Dermis blood vessel endothelial cell (primary cell): ENCODE measurements at places on chromosomes 2 and 18.

DNA sequence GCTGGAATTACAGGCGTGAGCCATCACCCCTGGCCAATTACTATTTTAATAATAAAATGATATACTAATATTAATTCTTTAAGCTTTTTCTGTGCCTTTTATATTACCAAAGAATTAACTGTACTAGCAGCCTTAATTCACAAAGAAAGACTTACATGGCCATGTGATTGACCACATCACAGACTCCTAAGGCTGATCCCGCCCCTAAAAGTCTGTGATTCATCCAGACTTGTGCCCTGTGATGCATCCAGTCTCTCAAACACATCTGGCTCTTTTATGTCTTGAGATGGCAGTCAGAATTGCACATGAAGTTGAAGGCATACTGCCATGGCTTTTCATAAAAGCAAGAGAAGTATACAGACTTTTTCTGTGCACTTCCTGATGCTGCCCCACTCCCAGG, 91.7 kb downstream of the DTNA start:
- DNase-seq = no peak

DNA sequence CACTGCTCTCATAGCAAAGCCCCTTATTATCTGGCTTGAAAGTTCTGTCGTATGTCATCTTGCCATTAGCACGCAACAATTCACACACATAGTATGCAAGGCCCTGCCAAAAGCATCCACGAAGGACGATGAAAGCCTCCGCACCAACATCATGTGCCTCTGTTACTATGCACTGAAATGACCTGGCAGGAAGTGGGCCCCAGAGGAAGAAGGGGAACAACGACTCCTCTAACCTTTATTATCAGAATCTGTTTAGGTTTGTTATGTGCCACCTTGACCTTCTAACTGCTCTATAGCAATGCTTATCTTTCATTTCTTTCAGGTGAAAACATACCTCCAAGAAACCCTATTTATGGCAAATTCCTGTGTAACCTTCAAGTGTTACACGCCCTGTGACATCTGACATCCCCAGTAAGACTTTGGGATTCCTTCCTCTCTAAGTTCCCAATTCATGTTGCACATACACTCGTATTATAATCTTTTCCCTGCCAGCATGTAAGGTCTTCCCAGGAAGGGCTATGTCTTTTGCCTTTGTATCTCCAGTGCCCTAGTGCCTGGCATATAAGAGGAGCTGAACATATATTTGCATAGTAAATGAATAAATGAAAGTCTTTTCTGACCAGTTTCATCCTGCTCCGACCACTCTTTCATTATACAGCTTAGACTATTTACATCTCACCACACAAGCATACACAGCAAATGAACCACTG, 7.0 kb upstream of the NDUFV2 start:
- DNase-seq = peak; percentile 41

DNA sequence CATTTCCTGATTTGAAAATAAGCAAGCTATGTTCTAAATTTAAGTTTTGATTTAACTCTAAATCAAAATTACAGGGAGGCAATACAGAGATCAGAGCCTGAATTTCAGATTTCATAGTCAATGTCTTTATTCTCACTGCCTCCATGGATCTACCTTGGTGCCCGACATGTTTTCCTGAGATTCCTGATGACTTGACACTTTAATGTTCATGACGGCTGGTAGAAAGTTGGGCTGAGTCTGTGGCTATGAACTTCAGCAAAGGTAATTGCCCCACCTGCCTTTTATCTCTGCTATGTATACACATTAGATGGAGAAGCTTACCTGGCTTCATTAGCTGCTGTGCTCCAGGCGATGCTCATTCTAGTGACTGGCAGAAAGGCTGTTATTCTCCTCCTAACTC, 1390.5 kb upstream of the CELF4 start:
- DNase-seq = no peak

- no peak for DNase-seq
These were observed 44.5 kb downstream of the ATP6V1C2 start for GRCh38 chr2:10765914-10766313.

- DNase-seq = peak; percentile 32
These were observed 13.2 kb upstream of the MYO1B start for GRCh38 chr2:191231995-191232394.

- DNase-seq = peak; percentile 44
These were observed 69.0 kb downstream of the CTAGE1 start for GRCh38 chr18:22348521-22349316.

GRCh38 chr2:20914087-20914486, 91.2 kb upstream of the LDAH start:
- DNase-seq = no peak

DNA sequence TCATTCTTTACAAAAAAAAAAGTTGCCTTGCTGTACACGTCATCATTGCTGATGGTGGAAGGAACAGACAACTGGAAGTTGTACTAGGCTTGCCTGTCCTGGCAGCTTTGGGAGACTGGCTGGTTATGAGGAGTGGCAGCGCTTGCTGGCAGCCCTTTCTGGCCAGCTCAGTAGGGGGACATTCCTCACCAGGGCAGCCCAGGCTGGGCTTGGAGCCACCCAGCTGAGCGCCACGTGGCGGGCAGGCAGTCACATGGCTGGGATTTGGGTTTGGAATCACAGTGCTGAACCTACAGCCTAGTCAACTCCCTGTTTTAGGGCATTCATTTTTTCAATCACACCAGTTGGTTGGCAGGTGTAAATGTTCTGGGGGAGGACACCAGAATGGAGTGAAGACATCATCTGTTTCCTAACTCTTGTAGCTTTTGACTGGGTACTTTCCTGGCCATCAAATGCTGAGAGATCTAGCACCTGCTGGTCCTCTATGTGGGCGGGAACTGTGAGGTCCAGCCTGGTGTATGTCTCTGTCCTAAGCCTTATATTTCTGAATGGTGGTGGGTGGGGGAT, 139.3 kb downstream of the SETBP1 start:
- no peak for DNase-seq

DNA sequence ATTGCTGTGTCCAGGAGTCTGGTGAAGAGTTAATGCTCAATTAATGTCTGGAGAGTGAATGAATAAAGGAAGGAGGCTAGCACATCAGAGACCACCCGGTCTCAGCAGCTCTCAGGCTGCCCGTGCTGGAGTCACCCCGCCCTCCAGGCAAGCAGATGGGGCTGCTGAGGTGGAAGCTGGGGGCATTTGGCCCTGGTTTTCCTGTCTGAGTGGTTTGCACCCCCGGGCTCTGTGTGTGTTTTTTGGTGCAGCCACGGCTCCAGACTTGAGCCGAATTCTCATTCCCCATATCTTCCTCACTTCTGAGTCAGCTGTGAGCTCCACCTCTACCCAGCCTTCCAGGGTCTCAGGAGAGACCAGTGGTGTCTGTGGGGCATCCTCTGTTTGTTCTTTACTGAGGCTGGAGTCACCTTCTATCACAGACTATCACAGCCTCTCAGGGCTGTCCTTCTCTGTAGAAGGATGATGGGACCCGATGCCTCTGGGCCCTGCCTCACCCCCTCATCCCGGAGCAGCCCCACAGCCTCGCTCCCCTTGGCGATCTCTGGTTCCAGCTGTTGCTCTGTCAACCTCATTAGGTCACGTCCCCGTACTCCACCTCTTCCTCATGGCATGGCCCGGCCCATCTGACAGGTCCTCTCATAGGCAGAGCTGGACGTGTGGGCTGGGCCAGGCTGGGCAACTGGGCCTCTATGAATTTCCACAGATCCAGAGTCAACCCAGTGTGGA, 60.8 kb downstream of the HS1BP3 start:
- DNase-seq = no peak

- DNase-seq = no peak
These were observed 324.3 kb upstream of the PKDCC start for GRCh38 chr2:41723526-41723925.

- no peak for DNase-seq
These were observed 91.0 kb downstream of the PLB1 start for GRCh38 chr2:28586867-28587266.

DNA sequence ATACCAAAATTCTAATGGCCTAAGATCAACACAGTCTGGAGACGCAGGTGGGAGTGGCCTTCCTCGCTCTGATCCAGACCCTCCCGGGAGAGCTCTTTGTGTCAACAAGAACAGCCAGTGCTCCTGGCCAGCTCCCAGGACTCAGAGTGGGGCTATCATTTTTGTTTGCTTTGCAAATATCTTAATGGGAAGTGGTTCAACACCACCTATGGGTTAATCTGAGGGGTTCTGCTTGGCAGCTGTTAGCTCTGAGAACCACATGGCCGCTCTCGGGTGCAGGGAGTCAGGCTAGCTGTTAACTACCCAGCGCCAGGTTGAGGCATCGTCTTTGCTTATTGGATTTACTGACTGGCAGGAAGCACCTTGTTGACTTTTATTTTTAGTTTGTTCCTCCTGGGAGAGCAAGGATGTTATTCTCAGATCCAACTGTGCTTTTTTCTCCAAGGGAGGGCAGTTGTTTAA, 184.8 kb upstream of the SP5 start:
- DNase-seq = peak; percentile 78

DNA sequence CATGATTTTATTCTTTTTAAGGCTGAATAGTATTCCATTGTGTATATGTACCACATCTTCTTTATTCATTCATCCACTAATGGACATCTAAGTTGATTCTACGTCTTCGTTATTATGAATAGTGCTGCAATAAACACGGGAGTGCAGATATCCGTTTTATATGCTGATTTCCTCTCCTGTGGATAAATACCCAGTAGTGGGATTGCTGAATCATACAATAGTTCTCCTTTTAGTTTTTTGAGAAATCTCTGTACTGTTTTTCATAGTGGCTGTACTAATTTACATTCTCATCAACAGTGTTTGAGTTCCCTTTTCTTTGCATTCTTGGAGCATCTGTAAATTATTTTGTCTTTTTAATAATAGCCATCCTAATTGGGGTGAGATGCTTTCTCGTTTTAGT, 114.5 kb downstream of the RGPD3 start:
- no peak for DNase-seq

DNA sequence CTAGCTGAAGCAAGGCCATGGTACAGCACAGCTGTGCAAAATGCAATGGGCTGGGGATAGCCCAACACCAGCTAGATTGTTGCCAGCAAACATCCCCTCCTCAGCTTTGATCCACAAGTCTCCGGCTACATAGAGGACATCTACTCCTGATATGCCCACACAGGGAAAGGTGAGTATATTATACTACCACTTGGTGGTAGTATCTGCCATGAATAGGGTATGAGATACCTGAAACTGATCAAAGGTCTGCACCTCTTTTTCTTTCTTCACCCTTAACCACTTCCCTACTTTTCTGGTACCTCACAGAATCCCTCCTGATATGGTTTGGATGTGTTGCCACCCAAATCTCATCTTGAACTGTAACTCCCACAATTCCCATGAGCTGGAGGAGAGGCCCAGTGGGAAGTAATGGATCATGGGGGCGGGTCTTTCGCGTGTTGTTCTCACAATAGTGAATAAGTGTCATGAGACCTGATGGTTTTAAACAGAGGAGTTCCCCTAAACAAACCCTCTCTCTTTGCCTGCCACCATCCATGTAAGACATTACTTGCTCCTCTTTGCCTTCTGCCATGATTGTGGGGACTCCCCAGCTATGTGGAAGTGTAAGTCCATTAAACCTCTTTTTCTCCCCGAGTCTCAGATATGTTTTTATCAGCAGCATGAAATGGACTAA, 279.6 kb downstream of the TXNL1 start:
- DNase-seq = peak; percentile 5

DNA sequence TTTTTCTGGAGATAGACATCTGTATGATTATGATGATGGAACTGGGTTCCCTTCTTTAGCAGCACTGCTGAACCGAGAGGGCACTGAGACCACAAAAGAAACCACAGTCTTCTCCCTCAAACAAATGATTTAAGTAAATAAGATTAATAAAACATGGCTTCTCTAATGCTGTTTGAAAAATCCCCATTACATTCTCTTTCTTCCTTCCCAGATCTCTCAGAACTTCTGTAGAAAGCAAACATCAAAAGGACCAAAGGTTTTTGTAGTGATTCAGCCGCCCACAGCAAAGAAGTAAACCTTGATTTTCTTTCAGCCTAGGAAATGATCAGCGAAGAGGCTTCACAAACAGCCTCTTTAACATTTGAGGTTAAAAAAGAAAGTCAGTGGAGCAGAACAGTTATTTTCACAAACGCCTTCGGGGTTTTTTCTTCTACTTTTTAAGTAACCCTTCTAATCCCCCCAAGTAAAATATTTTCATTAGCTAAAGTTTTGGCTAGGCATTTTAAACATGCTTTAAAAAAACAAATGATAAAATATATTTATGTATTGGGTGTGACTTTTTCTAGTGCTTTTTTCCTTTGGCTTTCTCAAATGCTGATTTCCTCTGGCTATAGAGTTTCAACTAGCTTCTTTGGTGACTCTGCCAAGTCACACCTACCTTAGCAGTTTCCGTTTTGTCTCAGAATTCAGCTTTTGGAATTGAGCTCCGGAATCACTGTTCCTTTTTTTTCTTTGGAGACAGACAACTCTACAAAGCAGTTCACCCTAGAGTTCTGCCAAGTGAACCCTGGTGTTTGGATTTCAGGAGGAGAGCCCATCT, 89.6 kb downstream of the UPP2 start:
- DNase-seq = no peak

- DNase-seq = no peak
These were observed 107.9 kb downstream of the CABLES1 start for GRCh38 chr18:23243178-23243577.

- DNase-seq = peak; percentile 37
These were observed 253.2 kb upstream of the EPC2 start for GRCh38 chr2:148391324-148391723.

DNA sequence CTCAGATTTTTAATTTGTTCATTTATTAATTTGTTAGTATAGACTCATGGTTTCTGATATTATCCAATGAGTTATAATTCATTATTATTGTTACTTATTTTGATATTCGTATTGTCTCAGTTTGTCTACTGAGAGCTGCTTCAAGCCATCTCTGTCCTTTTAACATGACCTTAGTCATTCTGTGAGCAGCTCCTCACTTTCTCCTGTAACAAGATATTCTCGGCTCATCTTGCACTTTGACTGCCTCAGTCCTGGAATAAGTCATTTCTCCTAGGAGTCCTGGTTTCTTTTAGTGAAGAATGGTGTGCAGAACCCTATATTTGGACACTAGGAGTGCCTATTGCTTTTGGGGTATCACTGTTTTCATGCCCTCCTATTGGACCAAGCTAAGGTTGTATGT, 13.2 kb downstream of the ASB1 start:
- DNase-seq = no peak

GRCh38 chr2:44109166-44109565, 59.5 kb upstream of the PPM1B start:
- DNase-seq = no peak

DNA sequence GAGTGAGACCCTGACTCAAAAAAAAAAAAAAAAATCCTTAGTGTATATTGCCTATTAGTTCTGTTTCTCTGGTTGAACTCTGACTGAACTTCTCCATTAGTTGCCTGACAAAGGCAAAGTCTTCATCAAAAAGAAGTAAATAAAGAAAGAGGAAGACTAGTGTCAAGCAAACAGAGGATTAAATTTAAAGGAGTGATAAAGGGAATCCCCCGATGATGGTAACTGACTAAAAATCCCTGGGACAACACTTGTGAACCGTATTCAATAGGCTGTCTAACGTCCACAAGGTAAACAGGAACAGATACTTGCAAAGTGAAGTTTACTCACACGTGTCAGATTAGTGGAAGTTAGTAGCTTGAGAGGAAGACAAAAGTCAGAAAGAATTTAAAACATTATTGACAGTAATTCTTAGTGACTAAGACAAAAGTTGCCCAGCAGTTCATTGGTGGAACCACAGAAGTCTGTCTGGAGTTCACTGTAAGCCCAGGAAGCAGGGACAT, 26.2 kb upstream of the SPOPL start:
- peak; percentile 37 for DNase-seq
